Suppressor macrophage treated with lipopolysaccharide for 4 hours (primary cell): ENCODE measurements at places on chromosomes 4 and X.

- peak; percentile 89 for DNase-seq
Observed at GRCh38 chr4:2798399-2799223, 5.7 kb downstream of the SH3BP2 start.

- DNase-seq: no peak
Observed at GRCh38 chr4:34066126-34066525, 2178.2 kb downstream of the ARAP2 start.

- no peak for DNase-seq
Observed at GRCh38 chrX:129945131-129945530, 37.3 kb upstream of the BCORL1 start.

GRCh38 chr4:8350841-8351461 is 81.4 kb downstream of the HTRA3 start:
- DNase-seq: no peak

GRCh38 chr4:101040776-101041175 is 306.6 kb downstream of the PPP3CA start:
- DNase-seq: no peak

- no peak for DNase-seq
Observed at GRCh38 chr4:174808836-174809235, 20.2 kb downstream of the GLRA3 start.
